ENCODE measurements at places on chromosomes 3 and 15.

DNA sequence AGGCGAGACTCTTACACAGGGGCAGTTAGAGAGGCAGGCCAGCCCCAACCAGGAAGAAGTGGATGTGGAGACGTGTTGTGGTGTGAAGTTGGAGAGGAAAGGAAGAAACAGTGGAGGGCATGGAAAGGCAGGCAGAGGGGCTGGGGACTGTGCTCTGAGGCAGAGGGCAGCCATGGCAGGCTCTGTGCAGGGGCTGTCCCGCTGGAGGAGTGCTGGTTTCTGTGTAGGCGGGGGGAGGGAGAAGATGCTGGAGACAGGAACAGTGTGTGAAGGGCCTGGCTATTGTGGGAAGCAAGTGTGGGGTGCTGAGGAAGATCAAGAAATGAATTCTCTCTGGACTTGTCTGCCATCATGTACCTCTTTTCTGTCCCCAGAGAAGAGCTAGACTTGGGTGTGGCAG is 21.0 kb downstream of the SNAPC5 start:
- no peak for DNase-seq

DNA sequence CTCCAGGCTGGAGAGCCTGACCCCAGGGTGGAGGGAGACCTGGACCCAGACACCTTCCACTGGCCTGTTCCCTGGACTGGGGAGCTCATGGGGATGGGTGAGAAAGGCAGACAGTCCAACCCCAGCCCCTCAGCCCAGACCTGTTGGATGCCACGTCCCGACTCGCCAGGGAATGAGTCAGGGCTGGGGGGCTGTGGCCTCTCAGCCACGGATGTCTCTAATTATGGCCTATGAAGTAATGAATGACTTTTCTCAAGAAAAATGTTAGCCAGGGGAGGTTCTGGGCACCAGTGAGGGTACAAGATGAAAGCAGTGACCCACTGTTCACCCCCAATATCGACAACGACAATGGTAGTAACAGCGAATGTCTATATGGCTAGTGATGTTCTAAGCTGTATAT is 107.0 kb upstream of the RPL32 start:
- peak; percentile 66 for DNase-seq

- no peak for DNase-seq
Measured at GRCh38 chr15:91400481-91400880, 300.4 kb downstream of the SV2B start.

GRCh38 chr3:9340472-9340902 is 22.4 kb upstream of the THUMPD3 start:
- DNase-seq: peak; percentile 20
